ENCODE measurements at places on chromosomes 3 and 15.

DNA sequence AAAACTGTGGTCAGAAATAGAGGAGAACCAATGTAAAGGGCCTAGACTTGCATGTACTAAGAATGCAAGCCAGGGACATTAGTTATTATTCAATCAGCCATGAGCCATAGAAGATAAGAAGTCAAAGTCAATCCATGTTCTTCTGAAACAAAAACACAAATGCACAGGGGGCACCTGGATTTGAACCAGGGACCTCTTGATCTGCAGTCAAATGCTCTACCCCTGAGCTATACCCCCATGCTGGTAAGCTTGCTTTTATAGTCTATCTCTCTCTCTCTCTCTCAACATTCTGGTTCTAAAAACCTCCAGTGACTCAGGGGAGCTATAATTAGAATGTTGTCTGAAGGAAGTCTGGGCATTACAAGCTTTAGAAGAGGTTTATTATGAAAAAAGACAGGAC is 85.6 kb upstream of the ACP3 start:
- DNase-seq, result no peak

GRCh38 chr3:100650651-100651619 is 41.5 kb downstream of the ADGRG7 start:
- DNase-seq, result no peak

DNA sequence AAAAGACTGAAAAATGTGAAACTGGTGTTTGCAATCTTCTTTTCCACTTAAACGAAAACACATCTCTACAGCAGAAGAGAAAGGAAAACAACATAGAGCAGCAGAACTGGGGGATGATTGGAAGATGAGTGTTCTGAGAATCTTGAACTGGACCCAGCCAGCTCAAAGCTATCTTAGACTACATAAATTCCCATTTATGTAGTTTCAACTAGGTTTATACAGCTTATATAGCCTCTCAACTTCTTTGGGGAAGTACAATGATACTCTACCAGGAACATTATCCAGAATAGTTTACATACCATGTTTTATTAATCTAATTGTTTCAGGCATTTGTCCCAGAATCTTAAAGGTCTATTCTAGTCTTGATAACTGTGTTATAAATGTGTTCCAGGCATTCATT is 658.2 kb upstream of the LMCD1 start:
- DNase-seq, result no peak

DNA sequence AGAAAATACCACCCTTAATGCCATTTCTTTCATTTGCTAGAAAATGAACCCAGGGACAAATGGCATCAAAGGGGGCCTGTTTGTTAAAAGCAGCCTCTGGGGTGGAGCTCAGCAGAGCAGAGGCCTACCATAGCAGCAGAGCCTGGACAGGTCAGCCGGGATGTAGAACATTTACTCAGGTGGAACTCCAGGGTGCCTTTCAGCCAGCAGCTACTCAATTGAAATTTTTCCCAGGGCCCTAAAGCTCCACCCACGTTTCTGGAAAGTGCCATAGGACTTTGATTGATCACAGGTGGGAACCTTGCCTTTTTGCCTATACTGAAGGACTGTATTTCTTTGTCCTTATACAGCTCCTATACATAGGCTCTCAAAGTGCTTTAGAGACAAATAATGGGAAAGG is 74.5 kb upstream of the C15orf61 start:
- DNase-seq, result no peak

DNA sequence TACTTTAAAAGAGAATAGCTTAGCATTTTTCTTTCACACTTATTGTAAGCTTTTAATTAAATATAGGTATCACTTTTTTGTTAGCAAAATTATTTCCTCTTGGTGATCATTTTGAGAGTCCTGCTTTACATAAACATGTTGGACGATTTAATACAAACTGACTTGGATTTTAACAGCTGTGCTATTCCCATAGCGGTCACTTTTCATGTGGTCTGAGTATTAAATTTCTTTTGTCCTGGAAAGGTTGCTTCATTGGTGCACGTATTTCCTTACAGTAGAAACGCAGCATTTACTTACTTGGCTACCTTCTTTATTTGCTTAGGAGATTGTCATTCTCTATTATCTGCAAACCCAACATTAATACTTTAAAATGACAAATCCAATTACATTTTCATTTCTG is 109.4 kb downstream of the ATG7 start:
- DNase-seq, result no peak

DNA sequence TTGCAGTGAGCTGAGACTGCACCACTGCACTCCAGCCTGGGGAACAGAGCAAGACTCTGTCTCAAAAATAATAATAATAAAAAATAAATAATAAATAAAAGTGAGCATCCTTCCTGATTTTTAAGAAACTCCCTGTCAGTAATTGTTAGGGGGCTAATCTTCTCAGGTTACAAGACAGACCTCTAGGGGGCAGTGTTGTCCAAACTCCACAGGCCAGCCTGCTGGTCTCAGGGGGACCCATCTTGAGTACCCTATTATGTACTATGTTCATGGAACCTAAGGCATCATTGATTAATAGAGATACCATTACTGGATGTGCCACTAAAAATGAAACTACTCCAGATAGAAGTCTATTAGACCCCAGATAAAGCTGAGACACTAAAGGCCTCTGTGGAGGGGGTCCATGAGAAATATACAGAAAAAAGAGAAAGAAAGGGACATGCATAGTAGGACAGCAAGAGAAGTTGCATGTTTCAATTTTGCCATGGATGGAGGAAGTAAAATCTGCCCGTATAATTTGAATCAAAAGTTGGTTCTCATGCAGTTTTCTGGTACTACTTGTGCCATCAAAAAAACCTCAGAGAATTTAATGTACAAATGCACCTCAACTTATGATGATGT is 85.5 kb upstream of the CDV3 start:
- DNase-seq, result no peak

DNA sequence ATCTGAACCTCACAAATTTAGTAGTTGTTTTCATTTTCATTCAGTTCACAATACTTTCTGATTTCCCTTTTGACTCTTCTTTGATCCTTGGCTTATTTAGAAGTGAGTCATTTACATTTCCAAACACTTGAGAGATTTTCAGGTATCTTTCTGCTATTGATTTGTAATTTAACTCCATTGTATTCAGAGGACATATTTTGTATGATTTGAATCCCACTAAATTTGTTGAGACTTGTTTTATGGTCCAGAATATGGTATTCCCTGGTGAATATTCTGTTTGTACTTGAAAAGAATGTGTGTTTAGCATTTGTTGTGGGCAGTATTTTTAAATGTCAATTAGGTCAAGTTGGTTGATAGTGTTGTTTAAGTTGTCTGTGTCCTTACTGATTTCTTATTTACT is 29.6 kb downstream of the FAN1 start:
- DNase-seq, result no peak

- DNase-seq, result no peak
Measured at GRCh38 chr3:177683586-177683985, 486.3 kb upstream of the TBL1XR1 start.

DNA sequence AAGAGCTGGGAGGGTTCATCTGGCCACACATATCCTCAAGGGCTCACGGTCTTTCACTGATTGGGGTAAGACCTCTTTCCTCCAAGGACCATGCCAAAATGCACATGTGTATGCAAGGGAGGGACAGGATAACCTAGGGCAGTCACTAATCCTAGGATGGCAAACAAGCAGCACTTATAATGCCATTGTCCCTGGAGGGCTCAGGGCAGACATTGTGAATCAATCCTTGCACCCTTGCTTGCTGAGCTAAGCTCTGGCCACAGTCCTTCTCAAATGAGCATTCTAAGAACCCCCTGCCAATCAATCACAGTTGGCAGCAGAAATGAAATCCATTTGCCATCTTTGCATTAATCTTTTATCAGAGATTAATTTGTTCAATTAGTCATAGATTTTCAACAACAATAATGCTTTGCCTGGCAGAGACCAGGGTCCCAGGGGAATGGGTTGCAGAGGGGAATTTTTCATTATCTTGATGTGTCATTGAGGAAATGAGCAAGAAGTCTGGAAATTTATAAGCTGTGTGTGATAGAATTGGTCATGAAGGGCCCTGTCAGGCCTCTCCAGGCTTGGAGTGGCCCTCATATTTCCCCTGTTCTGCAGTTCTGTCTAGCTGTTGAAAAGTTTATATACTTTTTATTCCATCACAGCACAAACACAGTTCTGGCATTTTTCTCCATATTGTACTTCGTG is 57.2 kb upstream of the KY start:
- no peak for DNase-seq
